ENCODE measurements at places on chromosomes 7 and 10.

DNA sequence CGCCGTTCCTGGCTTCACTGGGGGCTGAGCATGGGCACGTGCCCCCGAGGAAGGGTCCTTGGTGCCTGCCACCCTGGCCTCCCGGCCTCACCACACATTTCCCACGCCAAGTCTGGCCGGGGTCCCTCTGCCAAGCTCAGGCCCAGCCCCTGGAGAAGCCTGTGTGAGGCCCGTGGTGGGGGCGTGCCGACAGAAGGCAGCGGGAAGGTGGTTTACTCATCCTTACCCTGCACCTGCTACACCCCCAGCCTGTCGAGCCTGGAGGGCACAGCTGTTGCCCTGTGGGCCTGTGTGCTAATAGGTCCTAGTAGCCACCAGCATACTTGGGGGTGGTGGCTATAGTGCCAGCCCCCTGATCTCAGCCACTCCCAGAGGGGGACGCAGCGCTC, 46.7 kb downstream of the NKX6-2 start:
- no peak for DNase-seq

- no peak for DNase-seq
These were observed 108.2 kb downstream of the ADCY1 start for GRCh38 chr7:45682358-45682735.

- DNase-seq = no peak
These were observed 39.4 kb upstream of the ATOH7 start for GRCh38 chr10:68271196-68271882.

GRCh38 chr7:100435401-100436304, 644 bp downstream of the PPP1R35 start:
- DNase-seq = no peak

GRCh38 chr10:128268015-128268722, 141.9 kb upstream of the MKI67 start:
- peak; percentile 66 for DNase-seq

- no peak for DNase-seq
These were observed 12.8 kb downstream of the PNLIPRP3 start for GRCh38 chr10:116440330-116441030.

DNA sequence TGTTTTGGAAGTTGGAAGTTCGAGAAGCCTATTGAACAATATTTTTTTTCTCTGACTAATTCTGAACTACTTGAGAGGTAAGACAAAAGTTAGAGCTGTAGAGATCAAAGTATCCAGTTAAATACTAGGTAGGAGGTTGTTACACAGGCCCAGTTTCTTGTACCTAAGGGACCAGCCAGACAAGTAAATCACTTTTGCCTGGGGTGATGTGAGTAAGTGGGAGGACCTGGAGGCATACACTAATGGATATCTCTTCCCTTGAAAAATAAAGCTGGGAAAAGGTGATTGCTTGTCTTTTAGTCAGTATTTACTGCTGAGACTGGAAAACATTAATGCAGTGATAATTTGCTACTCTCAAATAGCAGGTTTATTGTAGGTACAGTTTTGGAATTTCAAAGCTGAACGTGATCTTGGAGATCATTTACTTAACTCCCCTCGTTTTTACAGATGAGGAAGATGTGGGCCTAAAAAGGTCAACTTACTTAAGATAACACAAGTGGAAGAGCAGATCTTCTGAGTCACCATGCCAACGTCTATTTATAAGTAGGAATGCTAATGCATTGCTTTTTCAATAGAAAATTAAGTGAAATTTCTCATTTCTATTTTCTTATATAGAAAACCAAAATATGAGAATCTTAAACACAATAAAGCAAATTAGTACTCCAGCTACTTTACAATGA, 181.3 kb downstream of the PPP1R9A start:
- no peak for DNase-seq

DNA sequence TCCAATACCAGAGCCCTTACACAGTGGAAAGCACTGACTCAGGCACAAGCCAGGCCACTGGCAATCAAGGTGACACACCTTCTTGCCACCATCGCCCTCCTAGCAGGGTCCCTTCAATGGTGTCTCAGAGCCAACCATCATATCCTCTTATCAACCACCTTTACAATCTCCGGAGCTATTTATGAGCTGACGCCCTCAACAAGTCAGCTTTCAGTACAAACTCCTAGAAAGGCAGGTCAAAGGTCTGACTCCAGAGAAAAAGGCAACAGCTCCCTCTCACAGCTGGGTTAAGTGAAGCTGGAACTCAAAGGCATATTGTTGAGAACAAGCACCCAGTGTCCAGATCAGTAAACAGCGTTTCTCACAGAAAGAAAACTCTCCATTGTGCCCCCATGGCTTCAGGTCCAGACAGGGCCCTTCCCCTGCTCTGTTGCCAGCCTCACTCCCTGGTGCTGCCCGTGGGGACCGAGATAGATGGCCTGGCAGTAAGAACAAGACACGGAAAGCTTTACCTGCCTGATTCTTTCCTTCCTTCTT, 2.4 kb downstream of the ZNF3 start:
- DNase-seq = no peak

GRCh38 chr10:86079088-86079487, 287.5 kb downstream of the GRID1 start:
- DNase-seq = no peak
